ENCODE measurements at places on chromosomes 1 and 21. TPM values are rescaled to one million over a fixed set of nuclear protein-coding genes. Genes with fewer than 3 reads are reported as not detected.

DNA sequence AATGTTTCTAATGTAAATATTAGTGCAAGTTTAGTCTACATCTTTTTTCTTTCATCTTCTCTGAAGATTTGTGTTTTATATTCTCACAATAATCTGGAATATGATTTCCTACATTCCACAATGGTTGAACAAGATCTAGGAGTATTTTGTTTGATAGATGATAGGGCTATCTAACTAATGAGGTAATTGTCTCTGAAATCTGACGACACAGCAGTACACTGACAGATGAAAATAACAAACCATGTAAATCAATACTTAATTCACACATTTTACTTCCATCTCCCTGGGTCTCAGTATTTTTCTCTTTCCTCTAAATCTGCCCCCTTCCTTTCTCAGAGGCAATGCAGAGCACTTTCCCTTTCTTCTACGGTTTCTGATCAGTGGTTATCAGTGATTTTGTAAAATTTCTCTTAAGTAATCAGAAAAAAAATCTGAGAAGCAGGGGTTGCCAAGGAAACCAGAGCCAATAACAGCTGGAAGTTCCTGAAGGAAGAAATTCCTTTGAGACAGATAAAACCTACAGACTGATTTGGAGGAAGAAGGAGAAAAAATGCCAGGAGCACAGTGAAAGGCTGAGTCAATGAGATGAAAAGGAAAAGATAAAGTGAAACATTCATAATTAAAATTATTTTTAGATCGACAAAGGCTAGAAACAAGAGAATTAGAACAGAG is 7.3 kb upstream of the ANKRD13C start:
- no peak overlapping the region for H3K27ac ChIP-seq
- H3K4me3 ChIP-seq: no peak overlapping the region
- H3K27me3 ChIP-seq: no peaks in the 10 kb centered on the region
- DNase-seq: no peak
- H3K36me3 ChIP-seq: no peaks in the 10 kb centered on the region

Gene TACSTD2
- polyA plus RNA-seq: 0.22 TPM

DNA sequence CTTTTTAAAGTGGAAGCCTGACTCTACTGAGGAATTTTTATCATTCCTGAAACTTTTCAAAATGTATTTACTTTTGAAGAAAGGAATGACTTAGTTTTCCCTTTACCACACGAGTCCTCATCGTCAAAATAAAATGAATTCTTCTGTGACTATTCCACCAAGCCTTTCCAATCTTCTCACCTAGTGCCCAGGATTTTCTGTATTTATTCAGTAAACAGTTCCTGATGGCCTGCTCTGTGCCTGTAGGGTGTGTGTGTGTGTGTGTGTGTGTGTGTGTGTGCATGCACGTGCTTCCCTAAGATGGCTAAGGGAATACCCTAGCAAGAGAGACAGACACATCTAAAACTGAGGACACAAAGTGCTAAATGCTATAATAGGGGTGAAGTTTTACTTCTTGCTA is 395.0 kb upstream of the USP24 start:
- no peak for DNase-seq
- H3K4me1 ChIP-seq: no peaks in the 10 kb centered on the region
- H3K27me3 ChIP-seq: no peaks in the 10 kb centered on the region
- no peak overlapping the region for H3K27ac ChIP-seq
- no peaks in the 10 kb centered on the region for H3K36me3 ChIP-seq
- H3K4me3 ChIP-seq: no peak overlapping the region

GRCh38 chr1:238752327-238752726 is 634.0 kb upstream of the CHRM3 start:
- no peak for DNase-seq
- no peaks in the 10 kb centered on the region for H3K4me1 ChIP-seq
- H3K27me3 ChIP-seq: no peaks in the 10 kb centered on the region
- no peak overlapping the region for H3K4me3 ChIP-seq

DNA sequence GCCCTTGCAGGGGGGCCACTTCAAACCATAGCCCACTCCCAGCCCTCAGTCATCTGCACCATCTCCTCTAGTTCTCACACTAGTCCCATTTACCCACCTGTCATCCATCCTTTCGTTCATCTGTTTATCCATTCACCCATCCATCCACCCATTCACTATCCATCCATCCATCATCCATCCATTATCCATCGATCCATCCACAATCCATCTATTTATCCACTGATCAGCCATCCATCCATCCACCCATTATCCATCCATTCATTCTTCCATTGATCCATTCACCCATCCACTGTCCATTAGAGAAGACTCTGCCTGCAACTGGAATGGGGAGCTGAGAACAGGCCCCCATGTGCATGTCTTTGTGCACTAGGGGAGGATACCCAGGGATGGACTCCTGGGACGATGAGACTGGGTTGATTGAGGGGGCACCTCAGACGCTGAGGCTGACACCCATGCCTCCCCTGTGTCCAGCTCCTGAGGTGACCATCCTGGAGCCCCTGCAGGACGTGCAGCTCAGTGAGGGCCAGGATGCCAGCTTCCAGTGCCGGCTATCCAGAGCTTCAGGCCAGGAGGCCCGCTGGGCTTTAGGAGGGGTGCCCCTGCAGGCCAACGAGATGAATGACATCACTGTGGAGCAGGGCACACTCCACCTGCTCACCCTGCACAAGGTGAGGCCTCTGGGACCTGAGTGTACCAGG is 97.9 kb downstream of the TRIM11 start:
- no peak overlapping the region for H3K27ac ChIP-seq
- no peak for DNase-seq
- H3K4me3 ChIP-seq: no peak overlapping the region
- peaks cover 34% of the 10 kb centered on the region for H3K36me3 ChIP-seq
